ENCODE measurements at places on chromosomes 5 and 9. TPM values are rescaled to one million over a fixed set of nuclear protein-coding genes. Genes with fewer than 3 reads are reported as not detected.

The PCDHGB3 gene
- 0.10 TPM for total RNA-seq

The SLC6A18 gene
- not detected for total RNA-seq

The ORM2 gene
- not detected for total RNA-seq

The GLRA1 gene
- total RNA-seq = not detected

The EQTN gene
- total RNA-seq = not detected

The EGFL7 gene
- 15.5 TPM for total RNA-seq

The PCDHGB5 gene
- total RNA-seq = 1.1 TPM

The RAD50 gene
- 26.1 TPM for total RNA-seq

DNA sequence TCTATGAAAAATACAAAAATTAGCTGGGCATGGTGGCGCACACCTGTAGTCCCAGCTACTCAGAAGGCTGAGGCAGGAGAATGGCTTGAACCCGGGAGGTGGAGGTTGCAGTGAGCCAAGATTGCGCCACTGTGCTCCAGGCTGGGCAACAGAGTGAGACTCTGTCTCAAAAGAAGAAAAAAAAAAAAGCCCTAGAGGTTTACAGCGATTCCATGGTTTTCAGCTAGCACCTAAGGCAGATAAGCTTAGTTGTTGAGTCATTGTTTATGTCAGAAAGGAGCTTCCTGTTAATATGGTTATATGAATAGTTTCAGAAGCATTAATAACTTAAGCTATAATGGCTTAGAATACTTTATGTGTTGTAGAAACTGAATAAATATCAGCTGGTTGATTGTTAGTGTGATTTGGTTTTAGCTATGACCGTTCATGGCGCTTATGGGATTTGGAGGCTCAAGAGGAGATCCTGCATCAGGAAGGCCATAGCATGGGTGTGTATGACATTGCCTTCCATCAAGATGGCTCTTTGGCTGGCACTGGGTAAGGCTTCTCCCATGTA, 13.0 kb downstream of the RNF183 start:
- H3K4me3 ChIP-seq = no peak overlapping the region
- peaks cover 70% of the 10 kb centered on the region for H3K36me3 ChIP-seq
- H3K4me1 ChIP-seq = no peaks in the 10 kb centered on the region

DNA sequence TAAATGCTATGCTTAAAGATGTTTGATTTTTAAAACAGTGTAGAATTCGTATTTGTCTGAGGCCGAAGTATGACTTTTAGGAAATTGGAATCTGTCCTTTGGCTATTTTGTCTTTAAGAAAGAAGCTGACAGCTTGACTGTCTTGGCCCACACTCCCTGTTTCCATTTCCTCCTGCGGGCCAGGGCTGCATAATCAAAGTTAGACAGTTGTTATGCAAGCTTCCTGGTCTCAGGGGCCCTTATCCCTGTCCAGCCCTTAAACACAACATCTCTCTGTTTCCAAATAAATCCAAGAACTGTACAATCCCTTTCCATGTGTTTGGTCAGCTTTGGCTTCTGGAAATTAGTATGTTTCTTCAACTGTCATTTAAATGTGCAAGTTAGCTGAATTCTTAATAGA, 54.6 kb upstream of the ECM2 start:
- H3K27ac ChIP-seq = no peak overlapping the region
- no peaks in the 10 kb centered on the region for H3K36me3 ChIP-seq
- DNase-seq = peak; percentile 31
- H3K4me3 ChIP-seq = no peak overlapping the region

DNA sequence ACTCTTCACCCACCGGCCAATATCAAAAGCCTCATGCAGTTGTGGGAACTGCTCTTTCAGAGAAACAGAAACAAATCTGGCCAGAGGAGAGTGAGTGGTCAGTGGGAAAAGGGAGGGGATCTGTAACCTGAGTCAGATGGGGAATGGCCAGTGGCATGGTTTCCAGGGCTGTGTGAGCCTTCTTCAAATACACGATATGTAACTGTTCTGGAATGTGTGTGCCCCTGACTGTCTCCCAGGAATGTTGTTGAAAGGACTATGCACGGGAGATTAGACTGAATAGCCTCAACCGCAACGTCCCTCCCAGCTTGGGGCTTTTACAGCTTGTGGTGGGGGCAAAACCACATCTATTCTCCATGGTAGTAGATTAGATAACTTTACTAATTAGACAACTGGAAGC, 60.8 kb downstream of the SH3TC2 start:
- H3K27ac ChIP-seq = peak overlapping the region; percentile 45
- H3K27me3 ChIP-seq = peaks cover 29% of the 10 kb centered on the region
- peak; percentile 100 for DNase-seq
- H3K4me3 ChIP-seq = peak overlapping the region; percentile 11

- no peak overlapping the region for H3K27ac ChIP-seq
- no peaks in the 10 kb centered on the region for H3K36me3 ChIP-seq
- peak; percentile 76 for DNase-seq
- peaks cover 6% of the 10 kb centered on the region for H3K4me1 ChIP-seq
- H3K27me3 ChIP-seq = no peaks in the 10 kb centered on the region
Observed at GRCh38 chr9:81266086-81266485, 423.3 kb downstream of the TLE1 start.

GRCh38 chr5:148791334-148791667, 35.1 kb upstream of the ADRB2 start:
- no peak overlapping the region for H3K4me3 ChIP-seq
- DNase-seq = peak; percentile 62
- no peaks in the 10 kb centered on the region for H3K27me3 ChIP-seq
- peaks cover 24% of the 10 kb centered on the region for H3K4me1 ChIP-seq
- no peak overlapping the region for H3K27ac ChIP-seq
- no peaks in the 10 kb centered on the region for H3K36me3 ChIP-seq

GRCh38 chr9:78035383-78035993, 3.9 kb upstream of the GNAQ start:
- peak; percentile 60 for DNase-seq
- H3K27ac ChIP-seq = no peak overlapping the region
- no peaks in the 10 kb centered on the region for H3K36me3 ChIP-seq
- H3K4me1 ChIP-seq = peaks cover 13% of the 10 kb centered on the region

GRCh38 chr9:84123648-84124406, 143.2 kb downstream of the RMI1 start:
- H3K36me3 ChIP-seq = no peaks in the 10 kb centered on the region
- H3K4me3 ChIP-seq = no peak overlapping the region
- H3K27me3 ChIP-seq = peaks cover 3% of the 10 kb centered on the region
- DNase-seq = no peak
- H3K27ac ChIP-seq = no peak overlapping the region
- H3K4me1 ChIP-seq = no peaks in the 10 kb centered on the region

- H3K36me3 ChIP-seq = no peaks in the 10 kb centered on the region
- no peaks in the 10 kb centered on the region for H3K27me3 ChIP-seq
- no peaks in the 10 kb centered on the region for H3K4me1 ChIP-seq
Observed at GRCh38 chr5:15249152-15249551, 250.8 kb upstream of the FBXL7 start.

DNA sequence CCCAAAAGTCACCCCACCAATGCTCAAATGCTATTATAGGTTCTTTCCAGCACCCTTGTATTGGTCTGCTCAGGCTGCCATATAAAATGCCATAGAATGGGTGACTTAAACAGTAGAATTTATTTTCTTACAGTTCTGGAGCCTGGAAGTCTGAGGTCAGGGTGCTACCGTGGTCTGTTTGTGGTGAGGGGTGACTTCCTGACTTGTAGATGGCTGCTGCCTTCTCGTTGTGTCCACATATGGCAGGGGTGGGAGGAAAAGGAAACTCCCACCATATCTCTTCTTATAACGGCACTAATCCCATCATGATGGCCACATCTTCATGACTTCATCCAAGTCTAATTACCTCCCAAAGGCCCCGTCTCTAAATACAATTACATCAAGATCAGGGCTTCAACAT, 257.8 kb upstream of the TARS1 start:
- H3K36me3 ChIP-seq = no peaks in the 10 kb centered on the region
- H3K4me3 ChIP-seq = no peak overlapping the region
- no peaks in the 10 kb centered on the region for H3K27me3 ChIP-seq

GRCh38 chr5:61148515-61148914, 13.8 kb downstream of the SMIM15 start:
- H3K4me1 ChIP-seq = no peaks in the 10 kb centered on the region
- DNase-seq = no peak
- no peak overlapping the region for H3K27ac ChIP-seq
- H3K27me3 ChIP-seq = no peaks in the 10 kb centered on the region
- no peaks in the 10 kb centered on the region for H3K36me3 ChIP-seq

DNA sequence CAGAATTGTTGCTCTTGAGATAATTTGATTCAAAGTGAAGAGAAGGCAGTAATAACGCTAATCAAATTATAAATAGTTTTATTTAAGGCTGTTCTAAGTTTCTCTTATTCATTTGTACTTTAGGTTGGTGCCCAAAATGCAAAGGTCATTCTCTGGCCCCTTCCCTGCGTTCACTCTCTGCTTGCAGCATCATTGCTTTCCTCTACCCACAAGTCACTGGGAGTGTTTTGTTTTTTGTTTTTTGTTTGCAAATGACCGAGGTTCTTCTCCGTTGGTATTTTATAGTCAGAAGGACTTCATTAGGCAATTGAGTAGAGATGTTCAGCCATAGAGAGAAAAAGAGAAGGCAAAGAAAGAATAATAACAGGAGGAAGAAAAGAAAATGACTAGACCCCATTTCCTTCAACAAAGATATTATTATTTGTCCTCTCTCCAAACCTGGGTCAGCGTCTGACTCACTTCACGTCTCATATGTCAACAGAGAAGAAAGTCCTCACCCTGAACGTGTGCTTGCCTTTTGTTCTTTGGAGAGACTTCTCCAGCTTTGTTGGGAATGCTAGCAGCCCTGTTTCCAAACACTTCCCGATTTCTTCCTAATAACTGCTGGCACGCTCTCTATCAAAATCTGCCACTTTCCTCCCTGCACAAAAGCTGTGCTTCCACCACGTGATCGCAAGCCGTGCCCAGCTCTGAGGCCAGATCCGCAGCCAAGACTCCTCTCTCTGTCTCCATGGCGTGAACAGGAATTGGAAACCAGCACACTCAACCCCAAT, 119.8 kb downstream of the EBF1 start:
- peaks cover 40% of the 10 kb centered on the region for H3K4me1 ChIP-seq
- DNase-seq = peak; percentile 49
- no peaks in the 10 kb centered on the region for H3K27me3 ChIP-seq
- peak overlapping the region; percentile 45 for H3K4me3 ChIP-seq
- peak overlapping the region; percentile 71 for H3K27ac ChIP-seq

DNA sequence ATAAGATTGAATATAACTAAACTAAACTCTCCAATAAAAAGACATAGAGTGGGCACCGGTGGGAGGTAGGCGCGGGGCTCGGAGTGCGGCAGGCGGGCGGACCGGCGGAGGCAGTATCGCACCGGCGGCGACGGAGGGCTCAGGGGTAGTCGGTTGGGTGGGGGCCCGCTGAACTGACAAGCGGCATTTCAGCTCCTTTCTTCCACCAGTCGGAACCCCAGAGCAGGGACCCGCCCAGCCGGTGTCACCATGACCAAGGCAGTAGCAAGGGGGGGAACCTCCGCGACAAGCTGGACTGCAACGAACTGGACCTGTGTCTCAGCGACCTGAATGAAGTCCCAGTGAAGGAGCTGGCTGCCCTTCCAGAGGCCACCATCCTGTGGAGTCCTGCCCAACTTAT, 156.7 kb downstream of the HINT1 start:
- H3K27ac ChIP-seq = no peak overlapping the region
- H3K36me3 ChIP-seq = no peaks in the 10 kb centered on the region
- no peaks in the 10 kb centered on the region for H3K4me1 ChIP-seq
- no peak for DNase-seq
- no peaks in the 10 kb centered on the region for H3K27me3 ChIP-seq

GRCh38 chr9:98067184-98067583, 10.7 kb downstream of the NANS start:
- DNase-seq = no peak
- H3K4me3 ChIP-seq = no peak overlapping the region
- H3K36me3 ChIP-seq = peaks cover 19% of the 10 kb centered on the region
- H3K4me1 ChIP-seq = peaks cover 6% of the 10 kb centered on the region
- no peaks in the 10 kb centered on the region for H3K27me3 ChIP-seq
- H3K27ac ChIP-seq = no peak overlapping the region

DNA sequence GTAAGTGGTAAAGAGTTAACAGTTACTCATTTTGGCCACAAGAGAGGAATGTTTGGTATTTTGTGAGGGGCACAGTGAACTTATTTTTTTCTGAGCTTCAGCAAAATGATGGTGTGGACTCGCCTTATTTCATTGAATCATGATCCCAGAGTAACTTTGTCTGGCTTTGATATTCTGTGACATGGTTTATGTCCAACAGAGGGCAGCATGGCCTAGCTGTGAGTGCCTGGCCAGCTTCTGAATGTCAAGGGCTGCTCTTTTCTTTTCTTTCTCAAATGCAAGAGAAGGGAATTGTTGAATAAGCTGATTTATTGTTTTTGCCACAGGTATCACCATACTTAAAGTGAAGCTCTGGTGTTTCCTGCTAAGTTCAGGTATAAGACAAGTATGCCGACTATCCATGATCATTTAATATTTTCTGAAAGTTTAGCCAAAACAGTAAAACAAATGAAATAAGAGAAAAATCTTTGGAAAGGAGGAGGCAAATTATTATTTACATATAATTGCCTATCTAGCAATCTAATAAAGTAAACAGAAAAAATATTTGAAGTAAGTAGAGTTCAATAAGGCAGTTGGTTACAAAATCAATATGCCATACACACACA, 31.7 kb downstream of the MRPL22 start:
- H3K4me3 ChIP-seq = no peak overlapping the region
- no peaks in the 10 kb centered on the region for H3K4me1 ChIP-seq
- no peaks in the 10 kb centered on the region for H3K27me3 ChIP-seq
- DNase-seq = peak; percentile 18
- H3K27ac ChIP-seq = no peak overlapping the region

DNA sequence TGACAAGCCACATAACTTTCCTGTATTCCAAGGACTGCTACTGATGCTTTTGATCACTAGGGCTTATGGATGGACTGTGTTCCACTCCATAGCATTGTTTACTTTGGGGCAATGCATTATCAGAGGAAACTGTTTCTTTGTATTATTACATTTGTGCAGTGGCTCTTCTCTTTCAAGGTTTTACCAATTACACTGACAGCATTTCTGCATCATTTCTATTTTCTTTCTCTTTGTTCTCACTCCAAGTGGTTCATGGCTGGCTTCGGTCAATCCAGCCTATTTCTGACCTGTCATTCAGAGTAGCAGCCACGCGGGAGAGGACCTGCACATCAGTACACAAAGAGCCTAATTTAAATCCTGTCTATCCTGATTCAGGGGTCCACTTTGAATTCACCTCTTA, 711.0 kb downstream of the TLE4 start:
- no peaks in the 10 kb centered on the region for H3K27me3 ChIP-seq
- no peak overlapping the region for H3K27ac ChIP-seq
- no peaks in the 10 kb centered on the region for H3K4me1 ChIP-seq
- H3K4me3 ChIP-seq = no peak overlapping the region

All from astrocyte (in vitro differentiated cells and primary cell).